Occipital lobe (tissue), 3 donors: ENCODE measurements at places on chromosomes 5 and 9. TPM values are rescaled to one million over a fixed set of nuclear protein-coding genes. Genes with fewer than 3 reads are reported as not detected.

Gene IL3
- total RNA-seq = not detected

Gene PTGER4
- 3.3 TPM for total RNA-seq

Gene CCL21
- total RNA-seq = not detected

Gene PPP2R2B
- 141 TPM for total RNA-seq

Gene SPATA31E1
- total RNA-seq = not detected

Gene WNK2
- 16.4 TPM for total RNA-seq

Gene PCDHA2
- total RNA-seq = 11.5 TPM

Gene BARHL1
- total RNA-seq = not detected

Gene DNAI1
- 0.78 TPM for total RNA-seq
